Right cardiac atrium (tissue), 5 donors: ENCODE measurements at places on chromosomes 7 and 10. TPM values are rescaled to one million over a fixed set of nuclear protein-coding genes. Genes with fewer than 3 reads are reported as not detected.

Gene PRKCQ
- 0.17 TPM for total RNA-seq

Gene CALD1
- 214 TPM for total RNA-seq

Gene SPDYE16
- total RNA-seq, result 0.26 TPM

Gene HMX3
- not detected for total RNA-seq

Gene OR2A5
- total RNA-seq, result not detected

Gene KNDC1
- 1.3 TPM for total RNA-seq

Gene HMX2
- total RNA-seq, result not detected

Gene ANKRD1
- 1,980 TPM for total RNA-seq

Gene HSPA12A
- 13.1 TPM for total RNA-seq

Gene TRDMT1
- 6.9 TPM for total RNA-seq
